ENCODE measurements at places on chromosomes 5 and 9.

- no peak for DNase-seq
Measured at GRCh38 chr9:92492781-92493401, 10.6 kb upstream of the ASPN start.

DNA sequence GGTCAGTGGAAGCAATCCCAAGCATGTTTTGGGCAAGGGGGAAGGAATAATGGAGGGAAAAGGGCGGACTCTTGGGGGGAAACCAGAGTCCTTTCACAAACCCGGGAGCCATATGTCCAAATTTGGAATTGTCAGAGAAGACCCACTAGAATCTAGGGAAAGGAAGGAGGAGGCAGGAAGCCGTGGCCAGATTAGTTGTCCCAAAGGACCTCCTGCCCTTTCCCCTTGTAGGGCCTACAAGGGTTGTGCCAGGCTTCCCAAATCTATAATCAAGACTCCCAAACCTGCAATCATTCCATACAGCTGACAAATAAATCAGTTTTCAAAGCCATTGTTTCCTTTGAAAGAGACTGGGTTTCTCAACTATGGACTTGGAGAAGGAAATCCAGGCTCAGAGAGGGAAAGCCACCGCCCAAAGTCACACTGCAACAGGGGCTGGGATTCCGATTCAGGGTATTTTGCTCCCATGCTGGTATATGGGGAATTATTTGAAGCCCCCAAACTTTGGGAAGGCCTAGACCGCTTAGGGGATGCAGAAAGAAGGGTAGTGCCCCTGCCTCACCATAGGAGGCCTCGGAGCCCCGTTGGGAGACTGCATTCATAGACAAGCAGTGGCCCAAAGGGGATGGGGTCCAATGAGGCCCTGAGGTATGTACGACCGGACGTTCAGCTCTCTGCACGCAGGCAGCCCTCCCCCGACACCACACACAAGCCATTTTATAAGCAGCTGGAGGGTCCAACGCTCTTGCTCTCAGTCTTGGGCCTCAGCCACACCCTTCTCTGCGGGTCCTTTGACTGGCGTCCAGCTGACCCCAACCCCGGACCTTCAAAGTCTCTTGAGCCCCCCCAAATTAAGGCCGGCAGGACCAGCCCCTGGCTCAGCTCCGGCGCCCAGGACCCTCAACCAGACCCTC is 815 bp downstream of the ANXA6 start:
- no peak for DNase-seq

- DNase-seq: no peak
Measured at GRCh38 chr9:2180154-2180553, 165.0 kb downstream of the SMARCA2 start.

GRCh38 chr5:73856997-73857396 is 231.0 kb downstream of the ARHGEF28 start:
- DNase-seq: no peak

DNA sequence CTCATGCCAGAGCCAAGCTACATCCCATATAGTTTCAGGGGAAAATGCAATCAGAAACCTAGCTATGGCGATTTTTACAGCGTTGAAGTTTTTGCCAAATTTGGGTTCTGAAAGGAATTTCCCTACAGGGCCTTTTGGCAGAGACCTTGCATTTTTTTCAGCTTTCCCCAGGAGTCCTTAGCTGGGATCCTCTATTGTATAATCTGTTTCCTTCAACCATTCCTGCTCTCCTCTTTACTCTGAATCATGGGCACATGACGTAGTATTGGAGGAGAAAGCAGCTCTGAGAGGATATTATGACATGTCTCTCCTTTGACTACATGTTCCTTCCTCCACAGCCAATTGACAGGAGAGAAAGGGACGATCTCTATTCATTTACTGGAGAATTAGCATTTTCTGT is 118.5 kb upstream of the ERCC6L2 start:
- no peak for DNase-seq
